ENCODE measurements at places on chromosomes 2 and 18. TPM values are rescaled to one million over a fixed set of nuclear protein-coding genes. Genes with fewer than 3 reads are reported as not detected.

Gene M1AP
- 3.7 TPM for total RNA-seq

Gene TCF7L1
- total RNA-seq, result 1.0 TPM

DNA sequence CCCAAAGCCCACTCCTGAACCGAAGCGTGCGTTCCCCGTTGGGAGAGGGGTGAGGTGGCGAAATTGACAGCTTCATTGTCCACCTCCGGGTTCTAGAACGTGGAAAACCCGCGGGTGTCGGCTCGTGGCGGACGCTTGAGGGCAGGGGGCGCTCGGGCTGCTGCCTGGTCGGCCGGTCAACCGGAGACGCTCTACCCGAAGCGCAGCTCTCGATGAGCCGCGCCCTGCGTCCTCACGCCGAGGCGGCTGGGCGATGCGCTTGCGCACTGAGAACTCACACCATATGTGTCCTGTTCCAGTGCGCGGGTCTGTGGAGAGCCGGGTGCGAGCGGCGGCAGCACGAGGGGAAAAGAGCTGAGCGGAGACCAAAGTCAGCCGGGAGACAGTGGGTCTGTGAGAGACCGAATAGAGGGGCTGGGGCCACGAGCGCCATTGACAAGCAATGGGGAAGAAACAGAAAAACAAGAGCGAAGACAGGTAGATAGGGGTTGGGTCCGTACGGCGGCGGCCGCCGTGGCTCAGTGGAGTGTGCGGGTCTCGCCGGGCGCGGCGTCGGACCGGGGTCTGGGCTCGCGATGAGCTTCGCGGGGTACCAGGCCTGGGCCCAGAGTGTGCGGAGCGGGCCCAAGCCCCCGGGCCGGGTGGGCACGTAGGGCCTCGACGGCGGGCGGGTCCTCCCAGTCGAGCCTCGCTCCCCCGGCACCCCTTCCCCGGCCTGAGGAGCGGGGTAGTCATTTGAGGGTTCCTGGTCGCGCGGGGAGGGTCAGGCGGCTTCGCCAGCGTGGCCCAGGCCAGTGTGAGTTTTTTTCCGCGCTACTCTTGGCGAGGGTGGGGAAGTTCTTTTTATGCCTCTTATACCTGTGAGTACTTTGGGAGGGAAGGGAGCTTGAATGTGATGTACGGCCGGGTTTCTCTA, at the start of gene EIF5B:
EIF5B (plus strand) TSS at position 277 of the 916 bp plus-strand sequence; CDS start at position 443, 166 bp downstream.
- H3K27ac ChIP-seq, result no peak within 1 kb of the TSS
- peaks cover 4% of the 10 kb centered on the region for H3K36me3 ChIP-seq
- DNase-seq, result peak; percentile 98
- H3K4me3 ChIP-seq, result peak within 1 kb of the TSS; percentile 83
- H3K27me3 ChIP-seq, result no peaks in the 10 kb centered on the region

DNA sequence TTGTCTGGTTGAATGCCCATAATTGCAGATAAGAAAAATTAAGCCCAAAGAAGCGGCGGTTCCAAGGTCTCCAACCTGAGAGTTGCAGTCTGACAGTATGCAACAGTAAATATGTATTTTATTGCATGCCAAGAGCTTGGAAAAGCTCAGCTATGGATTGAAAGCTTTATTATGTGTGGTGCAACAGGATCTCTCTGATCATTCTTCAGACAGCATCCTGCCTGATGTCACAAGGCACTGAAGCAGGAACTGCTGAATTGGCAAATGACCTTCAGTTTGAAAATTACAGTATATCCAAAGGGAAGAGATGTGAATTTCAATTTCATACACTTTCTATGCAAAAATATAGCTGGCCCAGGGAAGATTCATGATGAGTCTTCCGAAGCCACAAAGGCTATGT, 42.5 kb downstream of the DOCK10 start:
- H3K4me3 ChIP-seq, result no peak overlapping the region
- DNase-seq, result no peak
- H3K27me3 ChIP-seq, result no peaks in the 10 kb centered on the region
- no peaks in the 10 kb centered on the region for H3K4me1 ChIP-seq
- H3K27ac ChIP-seq, result no peak overlapping the region
- no peaks in the 10 kb centered on the region for H3K36me3 ChIP-seq

DNA sequence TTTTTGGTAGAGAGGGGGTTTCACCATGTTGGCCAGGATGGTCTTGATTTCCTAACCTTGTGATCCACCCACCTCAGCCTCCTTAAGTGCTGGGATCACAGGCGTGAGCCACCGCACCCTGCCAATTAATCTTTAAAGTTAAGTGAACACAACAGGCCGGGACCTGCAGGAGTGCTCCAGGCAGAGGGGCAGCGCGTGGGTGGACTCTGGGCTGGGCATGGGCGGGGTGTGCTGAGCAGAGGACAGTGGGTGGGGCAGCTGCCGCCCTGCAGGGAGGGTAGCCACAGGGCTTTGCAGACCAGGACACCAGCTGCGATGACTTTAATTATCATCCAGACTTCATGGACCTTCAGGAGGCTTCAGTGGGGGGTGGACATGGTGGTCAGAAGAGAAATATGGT, 8.8 kb upstream of the GPR148 start:
- no peaks in the 10 kb centered on the region for H3K4me1 ChIP-seq
- H3K27ac ChIP-seq, result no peak overlapping the region
- DNase-seq, result no peak

Gene GALNT5
- total RNA-seq, result 0.03 TPM

DNA sequence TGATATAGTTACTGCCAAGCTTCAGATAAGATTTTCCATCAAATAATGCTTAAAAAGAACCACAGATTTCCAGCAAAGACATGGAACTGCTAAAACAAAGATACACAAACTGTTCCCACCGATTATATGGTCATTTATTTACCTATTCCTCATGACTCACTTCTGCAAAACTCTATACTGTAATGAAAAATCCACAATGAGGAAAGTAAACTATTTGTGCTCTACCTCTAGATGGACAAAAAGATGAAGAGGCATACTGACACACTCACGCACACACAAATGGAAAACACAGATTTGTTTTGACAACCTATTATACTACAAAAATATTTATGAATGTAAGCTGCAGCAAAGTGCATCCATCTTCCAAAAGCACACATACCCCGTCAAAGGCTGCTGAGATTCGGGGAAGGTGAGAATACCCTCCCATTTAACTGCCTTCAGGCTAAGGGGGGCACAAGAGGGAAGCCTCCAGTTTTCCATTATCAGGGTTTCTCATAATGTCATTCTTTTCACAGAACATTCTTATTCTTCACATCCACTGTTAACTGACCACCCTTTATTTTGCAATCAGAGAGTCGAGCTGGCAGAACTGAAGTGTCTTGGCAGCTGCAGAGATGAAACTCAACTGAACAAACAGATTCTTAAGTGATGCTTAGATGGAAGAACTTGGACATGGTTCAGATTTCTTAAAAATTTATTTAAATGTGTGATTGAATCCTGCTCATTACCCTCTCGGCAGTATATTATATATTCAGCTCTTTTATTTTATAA, 115.9 kb upstream of the TANK start:
- H3K27me3 ChIP-seq, result no peaks in the 10 kb centered on the region
- H3K36me3 ChIP-seq, result no peaks in the 10 kb centered on the region
- no peaks in the 10 kb centered on the region for H3K4me1 ChIP-seq

Gene ANKRD30B
- total RNA-seq, result not detected

- H3K4me1 ChIP-seq, result no peaks in the 10 kb centered on the region
- no peaks in the 10 kb centered on the region for H3K27me3 ChIP-seq
- DNase-seq, result no peak
- no peak overlapping the region for H3K4me3 ChIP-seq
- no peaks in the 10 kb centered on the region for H3K36me3 ChIP-seq
Measured at GRCh38 chr18:62857263-62857976, 142.1 kb downstream of the PHLPP1 start.

Gene FABP1
- not detected for total RNA-seq

Gene IL1RN
- total RNA-seq, result not detected

GRCh38 chr2:105641389-105641811, 103.3 kb upstream of the NCK2 start:
- no peaks in the 10 kb centered on the region for H3K27me3 ChIP-seq
- H3K4me1 ChIP-seq, result no peaks in the 10 kb centered on the region
- H3K27ac ChIP-seq, result no peak overlapping the region
- DNase-seq, result no peak
- H3K36me3 ChIP-seq, result no peaks in the 10 kb centered on the region
- H3K4me3 ChIP-seq, result no peak overlapping the region

DNA sequence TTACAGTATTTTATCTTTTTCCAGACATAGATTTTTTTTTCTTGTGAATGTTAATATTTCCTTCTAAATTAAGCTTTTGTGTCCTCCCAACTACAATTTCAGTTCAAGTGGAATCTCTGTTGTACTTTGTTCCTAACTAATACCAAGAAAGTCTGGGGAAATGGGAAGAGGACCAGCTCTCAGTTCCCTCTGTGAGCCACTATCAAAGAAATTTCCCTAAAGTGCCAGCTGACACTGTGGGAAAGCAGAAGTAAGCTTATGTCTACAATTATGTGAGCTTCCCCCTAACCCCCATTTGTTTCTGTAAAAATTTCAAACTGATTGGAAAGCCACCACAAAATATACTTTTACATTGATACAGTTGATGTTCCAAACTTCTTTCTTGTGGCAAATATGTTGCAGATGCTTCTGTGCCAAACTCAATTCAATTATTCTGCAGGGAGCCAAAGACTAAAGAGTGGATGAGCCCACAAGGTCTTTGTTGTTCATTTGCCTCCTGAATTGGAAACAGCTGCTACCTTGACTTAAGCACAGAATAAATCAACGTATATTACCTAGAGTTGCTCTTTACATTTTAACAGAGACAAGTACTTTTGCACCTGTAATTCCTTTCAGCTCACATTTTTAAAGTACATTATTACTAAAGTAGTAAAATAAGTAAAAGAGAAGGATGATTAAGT, 306.6 kb downstream of the PTH2R start:
- no peaks in the 10 kb centered on the region for H3K36me3 ChIP-seq
- H3K27ac ChIP-seq, result peak overlapping the region; percentile 36
- H3K27me3 ChIP-seq, result no peaks in the 10 kb centered on the region
- no peak for DNase-seq

Gene ADGRF3
- 0.04 TPM for total RNA-seq

- no peak for DNase-seq
- no peaks in the 10 kb centered on the region for H3K36me3 ChIP-seq
- no peak overlapping the region for H3K27ac ChIP-seq
Measured at GRCh38 chr2:174623690-174624089, 26.1 kb upstream of the WIPF1 start.

Gene MOGAT1
- total RNA-seq, result 2.0 TPM

GRCh38 chr18:21215490-21215889, 26.5 kb upstream of the GREB1L start:
- DNase-seq, result peak; percentile 12
- H3K36me3 ChIP-seq, result no peaks in the 10 kb centered on the region
- no peak overlapping the region for H3K4me3 ChIP-seq
- H3K27ac ChIP-seq, result peak overlapping the region; percentile 61
- H3K4me1 ChIP-seq, result peaks cover 12% of the 10 kb centered on the region

DNA sequence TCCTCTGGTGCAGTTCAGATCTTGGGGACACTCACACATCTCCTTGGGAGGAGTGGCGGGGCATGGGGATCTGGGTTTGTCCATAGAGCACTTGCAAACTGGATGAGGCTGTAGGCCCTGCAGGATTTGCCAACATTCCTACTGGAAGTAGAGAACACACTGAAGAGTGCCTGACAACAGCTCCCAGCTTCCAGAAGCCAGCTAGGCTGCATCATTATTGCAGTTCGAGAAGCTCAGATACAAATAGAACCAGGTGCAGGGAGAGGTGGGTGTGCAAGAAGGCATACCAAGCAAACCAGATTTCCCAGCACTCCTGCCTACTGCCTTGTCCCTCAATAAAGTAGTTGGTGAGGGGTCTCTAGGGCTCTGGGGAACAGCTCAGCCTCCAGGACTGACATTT, 52.5 kb downstream of the RHOB start:
- H3K36me3 ChIP-seq, result no peaks in the 10 kb centered on the region
- no peak overlapping the region for H3K27ac ChIP-seq
- DNase-seq, result no peak
- no peak overlapping the region for H3K4me3 ChIP-seq
- H3K4me1 ChIP-seq, result no peaks in the 10 kb centered on the region

All from neural progenitor cell (in vitro differentiated cells).